Stimulated activated CD8-positive, alpha-beta memory T cell treated with anti-CD3 and anti-CD28 coated beads, Interleukin-7, amount 100 ng/mL, for 4 hours (primary cell): ENCODE measurements at places on chromosomes 5 and 9.

- DNase-seq: no peak
Measured at GRCh38 chr5:72428669-72429068, 78.5 kb downstream of the ZNF366 start.

GRCh38 chr9:87503927-87504326 is 6.3 kb downstream of the DAPK1 start:
- no peak for DNase-seq

DNA sequence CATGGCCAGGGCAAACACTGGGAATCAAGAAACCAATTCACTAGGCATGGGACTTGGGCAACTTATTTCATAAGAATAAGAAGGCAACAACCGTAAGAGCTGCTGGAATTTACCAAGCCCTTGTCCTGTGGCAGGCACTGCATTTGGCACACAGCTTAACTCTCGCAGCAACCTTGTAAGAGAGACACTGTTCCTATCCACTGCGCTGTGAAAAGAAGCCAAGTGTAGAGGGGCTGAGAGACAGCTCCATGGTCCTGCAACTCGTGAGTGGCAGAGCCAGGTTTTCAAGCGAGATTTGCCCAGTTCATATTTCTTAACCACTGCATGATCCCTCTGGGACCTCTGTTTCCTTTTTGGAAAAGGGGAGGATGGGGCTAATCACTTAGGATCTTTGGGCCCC is 129.3 kb upstream of the STC2 start:
- no peak for DNase-seq

GRCh38 chr5:17907094-17907493 is 272.8 kb downstream of the TAF11L14 start:
- DNase-seq: no peak

DNA sequence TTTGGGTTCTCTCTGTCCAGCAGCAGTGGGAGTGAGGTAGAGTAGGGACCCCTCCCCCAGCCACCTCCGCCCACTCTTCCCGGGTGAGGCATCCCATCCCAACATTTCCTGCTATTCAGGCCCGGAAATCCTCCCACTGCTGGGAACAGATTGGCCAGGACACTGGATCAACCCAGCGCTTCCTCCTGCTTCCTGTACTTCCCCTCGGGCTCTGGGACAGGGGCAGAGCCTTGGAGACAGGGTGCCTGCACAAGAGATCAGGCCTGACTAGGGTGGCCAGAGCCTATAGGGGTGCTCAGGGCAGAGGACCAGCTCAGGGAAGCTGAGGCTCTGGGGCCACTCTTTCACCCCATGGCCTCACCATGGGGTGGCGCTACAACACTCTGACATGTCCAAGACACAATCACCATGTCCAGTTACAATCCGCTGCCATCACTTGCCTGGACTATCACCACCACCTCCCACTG is 14.5 kb downstream of the SH2D3C start:
- no peak for DNase-seq

GRCh38 chr5:63375851-63376250 is 586.4 kb downstream of the HTR1A start:
- no peak for DNase-seq

DNA sequence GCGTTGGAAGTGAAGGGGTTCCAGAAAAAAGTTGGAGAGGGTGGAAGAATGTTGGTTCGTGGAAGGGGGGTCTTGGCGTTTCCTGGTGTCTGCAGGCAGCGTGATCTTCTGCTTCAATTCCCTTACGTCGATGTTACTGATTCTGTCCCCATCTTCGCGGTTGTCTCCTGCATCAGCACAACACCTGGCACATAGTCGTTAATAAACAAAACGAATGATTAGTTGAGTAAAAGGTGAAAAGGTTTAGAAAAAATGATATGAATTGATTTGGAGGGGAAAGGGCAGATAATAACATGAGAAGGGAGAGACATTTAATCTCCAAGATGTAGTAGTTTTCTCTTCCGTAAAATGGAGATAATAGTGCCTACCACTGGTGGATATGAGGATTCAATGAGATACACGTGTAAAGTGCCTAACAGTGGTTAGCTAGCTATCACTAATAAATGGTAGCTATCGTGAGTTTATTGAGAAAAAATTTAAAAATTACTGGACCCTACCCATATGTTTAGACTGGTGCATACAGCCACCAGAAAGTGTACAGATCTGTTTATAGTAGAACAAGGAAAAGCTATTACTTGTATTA is 556 bp downstream of the MTREX start:
- no peak for DNase-seq

DNA sequence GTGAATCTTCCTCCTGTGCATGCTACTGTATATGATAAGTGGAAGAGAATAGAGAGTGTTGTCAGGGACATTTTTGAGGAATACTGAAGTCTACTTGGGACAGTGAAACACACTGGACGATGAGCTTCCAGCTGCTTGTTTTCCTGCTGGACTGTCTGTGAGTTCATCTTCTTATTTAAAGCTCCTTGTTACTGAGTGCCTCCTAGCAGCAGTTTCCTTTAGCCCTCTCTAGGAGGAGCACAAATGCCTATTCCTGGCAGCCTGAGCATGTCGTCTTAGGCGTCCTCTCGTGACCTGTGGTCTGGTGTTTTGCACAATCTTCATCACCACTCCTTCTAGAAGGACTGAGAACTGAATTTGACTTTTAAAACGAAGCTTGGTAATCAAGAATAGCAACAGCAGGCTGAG is 43.8 kb downstream of the ANKRD33B start:
- no peak for DNase-seq

DNA sequence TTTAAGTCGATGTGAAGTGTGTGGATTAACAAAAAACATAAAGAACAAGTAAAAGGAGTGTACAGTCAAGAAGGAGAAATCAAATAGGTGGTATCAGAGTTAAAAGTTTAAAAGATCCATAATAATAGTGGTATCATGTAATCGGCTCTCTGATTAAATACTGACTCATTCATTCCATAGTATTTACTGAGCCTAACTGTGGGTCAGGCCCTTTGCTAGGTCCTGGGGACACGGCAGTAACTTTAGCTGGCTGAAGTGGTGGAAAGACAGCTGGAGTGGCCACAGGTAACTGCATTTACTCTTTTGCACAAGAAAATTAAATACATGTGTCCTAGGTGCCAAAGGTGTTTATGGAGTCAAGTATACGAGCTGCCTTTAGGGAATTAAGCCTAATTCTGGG is 124.0 kb downstream of the GNAQ start:
- DNase-seq: no peak

DNA sequence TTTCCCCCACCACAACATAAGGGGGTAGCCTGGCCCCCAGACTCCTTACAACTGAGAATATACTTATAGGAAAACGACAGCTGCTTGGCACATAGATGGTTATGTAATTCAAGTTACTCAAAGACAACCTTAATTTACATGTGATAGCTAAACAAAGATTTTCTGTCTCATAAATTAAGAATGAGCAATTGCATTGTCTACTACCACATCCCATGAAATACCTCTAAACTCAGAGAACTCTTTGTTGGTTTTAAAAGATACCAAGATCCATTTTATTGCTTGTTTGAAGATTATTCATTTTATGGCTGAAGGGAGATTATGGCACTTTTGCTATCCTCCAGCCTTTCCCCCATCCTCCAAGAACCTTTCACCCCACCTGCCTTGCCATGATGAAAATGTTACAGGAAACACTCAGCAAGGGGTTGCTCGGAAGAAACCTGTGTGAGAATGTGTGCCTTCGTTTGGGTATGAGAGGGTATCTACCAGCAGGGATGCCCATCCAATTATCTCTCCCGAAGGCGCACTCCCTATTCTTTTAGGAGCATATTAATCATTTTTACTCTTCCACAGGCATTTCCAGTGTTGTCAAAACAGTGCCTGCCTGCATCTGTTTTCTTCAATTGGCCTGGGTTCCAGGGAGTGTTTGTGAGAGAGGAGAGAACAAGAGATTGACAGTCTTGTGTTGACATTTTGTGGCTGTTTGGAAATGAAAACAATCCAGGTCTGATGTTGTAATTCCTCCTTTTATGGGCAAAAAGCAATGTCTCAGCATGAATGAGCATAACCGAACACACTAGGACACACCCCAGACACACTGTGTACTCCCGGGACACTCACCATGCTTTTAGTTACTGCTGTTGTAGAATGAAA is 208.0 kb upstream of the ANKRD55 start:
- DNase-seq: no peak

GRCh38 chr5:66713998-66714397 is 117.8 kb downstream of the MAST4 start:
- no peak for DNase-seq

- DNase-seq: no peak
Measured at GRCh38 chr9:24801344-24801743, 255.6 kb upstream of the IZUMO3 start.
